ENCODE measurements at places on chromosomes 7 and 10. TPM values are rescaled to one million over a fixed set of nuclear protein-coding genes. Genes with fewer than 3 reads are reported as not detected.

DNA sequence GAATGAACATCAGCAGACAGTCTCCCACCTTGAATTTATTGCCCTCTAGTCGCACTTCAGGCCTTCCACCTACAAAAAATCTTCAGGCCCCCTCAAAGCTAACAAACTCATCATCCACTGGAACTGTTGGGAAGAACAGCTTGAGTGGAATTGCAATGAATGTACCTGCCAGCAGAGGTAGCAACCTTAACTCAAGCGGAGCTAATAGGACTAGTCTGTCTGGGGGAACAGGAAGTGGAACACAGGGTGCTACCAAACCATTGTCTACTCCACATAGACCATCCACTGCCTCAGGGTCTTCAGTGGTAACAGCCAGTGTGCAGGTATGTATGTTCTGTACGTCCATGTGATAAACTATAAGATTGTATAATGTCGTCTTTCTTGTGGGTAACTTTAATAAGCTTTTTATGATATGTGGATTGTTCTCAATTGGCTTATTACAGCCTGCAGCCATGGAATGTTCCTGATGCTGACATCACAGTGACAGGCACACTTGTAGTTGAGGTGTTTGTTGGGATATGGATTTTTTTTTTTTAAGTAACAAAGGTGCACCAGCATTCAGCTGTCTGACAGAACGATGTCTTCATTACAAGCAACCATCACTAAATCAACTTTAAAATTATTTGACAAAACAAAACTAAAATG lies 53.3 kb downstream of the UBN2 start:
- no peak for DNase-seq

DNA sequence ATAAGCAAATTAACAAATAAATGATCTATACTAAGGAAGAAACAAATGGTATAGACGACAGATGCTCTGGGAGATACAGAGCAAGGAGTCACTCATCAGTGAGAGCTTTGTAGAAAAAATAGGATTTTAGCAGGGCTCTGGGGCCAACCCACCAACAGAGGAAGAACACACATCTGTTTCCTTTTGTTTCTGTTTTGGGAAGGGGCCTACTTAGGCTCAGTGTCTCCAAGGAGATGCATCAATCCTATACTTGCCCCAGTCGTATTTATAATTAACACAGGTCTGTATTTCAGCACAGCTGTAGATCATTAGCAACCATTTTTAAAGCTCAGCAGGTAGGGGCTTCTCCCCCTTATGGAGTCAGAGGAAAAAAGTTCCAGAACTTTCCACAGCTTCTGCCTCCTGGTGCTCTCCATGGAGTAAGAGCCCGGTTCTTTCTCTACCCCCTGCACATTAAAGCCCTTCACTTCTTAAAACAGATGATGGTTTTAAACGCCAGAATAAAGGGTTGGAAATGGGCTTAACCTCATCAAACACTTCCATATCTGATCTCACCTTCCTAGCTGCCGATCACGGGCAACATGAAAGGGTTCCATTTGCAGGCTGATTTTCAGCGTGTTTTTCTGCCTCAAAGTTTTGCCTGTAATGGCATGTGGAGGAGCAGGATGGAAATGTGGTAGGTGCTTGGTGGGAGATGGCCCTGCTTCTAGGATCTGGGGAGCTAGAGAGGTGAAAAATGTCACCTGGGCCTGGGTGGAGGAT lies 291.7 kb downstream of the TCF7L2 start:
- DNase-seq: no peak

GRCh38 chr10:118358327-118358726 lies 16.2 kb upstream of the FAM204A start:
- DNase-seq: no peak

GRCh38 chr7:104074529-104074928 lies 85.1 kb upstream of the RELN start:
- DNase-seq: peak; percentile 56

Gene ADK
- 30.7 TPM for total RNA-seq

- peak; percentile 77 for DNase-seq
Measured at GRCh38 chr10:33559105-33559504, 224.6 kb upstream of the NRP1 start.

Gene MYH16
- 0.51 TPM for total RNA-seq

DNA sequence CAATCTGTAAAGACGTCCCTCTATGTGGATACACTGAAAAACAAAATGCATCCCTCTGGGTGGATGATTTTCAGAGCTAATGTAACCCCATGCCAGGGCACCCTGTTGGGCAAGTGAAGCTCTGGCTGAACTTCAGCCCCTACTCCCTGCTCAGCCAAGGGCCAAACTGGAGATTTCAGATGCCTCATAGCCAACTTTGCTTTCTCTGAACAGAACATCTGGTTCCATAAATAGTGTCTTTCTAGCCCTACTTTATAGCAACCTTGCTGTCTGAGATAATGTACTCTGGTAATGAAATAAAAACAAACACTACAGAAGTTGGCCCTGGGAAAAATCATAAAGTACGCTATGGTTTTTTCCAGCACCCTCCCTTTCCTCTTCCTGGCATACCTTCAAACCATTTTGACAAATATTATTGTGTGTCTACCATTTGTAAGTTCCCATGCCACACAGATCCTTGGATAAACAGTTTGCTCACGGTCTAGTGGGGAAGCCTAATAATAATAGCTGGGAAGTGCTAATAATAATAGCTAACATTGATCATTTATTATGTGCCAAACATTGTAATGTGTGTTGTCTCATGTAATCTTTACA lies 3.4 kb downstream of the ENTPD1 start:
- DNase-seq: no peak

DNA sequence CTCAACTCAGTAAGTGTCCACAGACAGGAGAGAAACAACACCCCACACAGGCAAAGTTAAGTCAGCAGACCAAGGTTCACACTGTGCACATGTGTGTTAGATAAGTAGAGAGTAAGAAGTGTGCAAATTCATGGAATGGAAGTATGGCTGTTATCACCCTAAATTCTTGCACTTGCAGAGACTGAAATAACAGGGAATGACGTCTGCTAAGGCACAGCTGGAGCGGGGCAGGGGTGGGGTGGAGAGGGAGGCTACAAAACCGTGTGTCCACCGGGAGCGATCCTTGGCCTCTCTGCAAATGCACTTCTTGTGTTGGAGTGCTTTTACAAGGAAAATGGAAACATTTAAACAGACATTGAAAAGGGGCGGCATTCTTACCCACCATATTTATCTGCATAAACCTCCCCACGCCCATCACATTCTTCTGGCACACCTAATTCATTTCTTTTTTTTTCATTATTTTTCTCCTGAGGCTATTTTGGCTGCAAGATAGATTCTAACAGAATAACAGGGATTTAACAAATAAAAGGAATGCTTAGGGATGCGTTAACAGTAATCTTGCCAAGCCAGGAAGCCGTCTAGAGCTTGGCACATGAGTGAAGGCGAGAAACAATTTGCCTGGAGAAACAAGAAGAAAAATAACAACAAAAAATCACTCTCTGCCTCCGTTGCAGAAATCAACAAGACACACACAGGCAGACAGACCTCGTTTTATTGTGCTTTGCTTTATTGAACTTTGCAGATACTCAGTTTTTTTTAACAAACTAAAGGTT lies 30.1 kb downstream of the TNS3 start:
- DNase-seq: no peak

GRCh38 chr7:11175371-11175770 lies 201.7 kb downstream of the PHF14 start:
- no peak for DNase-seq
